GM20000 (cell line): ENCODE measurements at places on chromosomes 1 and 21.

- DNase-seq, result no peak
Observed at GRCh38 chr1:61921435-61921834, 179.2 kb downstream of the PATJ start.

DNA sequence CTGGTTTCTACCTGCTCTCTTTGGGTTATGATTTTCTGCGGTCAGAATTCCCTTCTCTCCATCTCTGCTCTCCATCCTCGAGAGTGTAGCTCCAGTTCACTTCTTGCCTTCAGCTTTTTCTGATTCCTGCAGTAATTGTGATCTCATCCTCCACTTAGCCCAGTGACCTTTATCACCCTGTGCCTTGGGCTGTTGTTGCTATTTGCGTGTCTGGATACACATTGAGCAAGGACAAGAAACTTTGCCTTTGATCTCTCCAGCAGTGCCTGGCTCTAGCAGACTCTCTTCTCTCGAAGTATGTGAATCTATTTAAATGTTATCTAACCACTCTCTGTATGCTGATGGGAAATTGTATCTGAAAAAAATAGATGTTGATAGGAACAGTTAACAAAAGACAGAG, 76.4 kb upstream of the MARK1 start:
- no peak for DNase-seq

DNA sequence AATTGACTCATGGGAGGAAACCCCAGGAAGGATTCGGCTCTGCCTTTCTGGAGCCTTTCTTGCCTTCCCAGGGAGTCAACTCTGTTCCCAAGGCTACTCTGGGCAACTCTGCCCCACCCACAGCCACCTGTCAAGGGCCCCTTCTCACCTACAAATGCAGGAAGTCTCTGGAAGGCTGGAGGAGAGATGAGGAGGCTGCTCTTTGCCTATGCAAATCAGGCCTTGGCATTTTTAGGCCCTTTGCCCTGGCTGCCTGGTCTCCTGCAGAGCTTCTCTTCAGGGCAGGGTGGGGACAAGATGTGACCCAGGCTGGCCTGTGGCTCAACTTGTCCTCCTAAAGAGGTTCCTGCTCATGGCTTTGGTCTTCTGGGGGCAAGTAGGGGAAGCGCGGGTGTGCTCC, 5.4 kb downstream of the SLC6A9 start:
- DNase-seq, result no peak

DNA sequence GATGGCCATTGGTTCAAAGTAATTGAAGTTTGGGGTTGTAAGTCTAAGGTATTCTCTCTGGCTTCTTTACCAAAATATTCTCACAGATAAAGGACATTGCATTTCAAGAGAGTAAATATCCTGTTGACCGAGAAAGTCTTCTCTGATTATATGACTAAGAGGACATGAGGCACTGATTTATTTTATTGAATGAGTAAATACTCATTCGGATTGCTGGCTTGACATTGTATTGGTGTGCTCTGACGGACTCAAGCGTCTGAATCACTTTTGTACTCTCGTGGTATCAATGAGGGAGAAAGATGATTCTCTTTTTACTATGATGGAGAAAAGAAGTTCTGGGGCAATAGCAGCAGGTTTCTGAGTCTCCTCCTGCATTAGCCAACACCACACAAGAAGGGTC, 205.3 kb upstream of the RRP15 start:
- no peak for DNase-seq

DNA sequence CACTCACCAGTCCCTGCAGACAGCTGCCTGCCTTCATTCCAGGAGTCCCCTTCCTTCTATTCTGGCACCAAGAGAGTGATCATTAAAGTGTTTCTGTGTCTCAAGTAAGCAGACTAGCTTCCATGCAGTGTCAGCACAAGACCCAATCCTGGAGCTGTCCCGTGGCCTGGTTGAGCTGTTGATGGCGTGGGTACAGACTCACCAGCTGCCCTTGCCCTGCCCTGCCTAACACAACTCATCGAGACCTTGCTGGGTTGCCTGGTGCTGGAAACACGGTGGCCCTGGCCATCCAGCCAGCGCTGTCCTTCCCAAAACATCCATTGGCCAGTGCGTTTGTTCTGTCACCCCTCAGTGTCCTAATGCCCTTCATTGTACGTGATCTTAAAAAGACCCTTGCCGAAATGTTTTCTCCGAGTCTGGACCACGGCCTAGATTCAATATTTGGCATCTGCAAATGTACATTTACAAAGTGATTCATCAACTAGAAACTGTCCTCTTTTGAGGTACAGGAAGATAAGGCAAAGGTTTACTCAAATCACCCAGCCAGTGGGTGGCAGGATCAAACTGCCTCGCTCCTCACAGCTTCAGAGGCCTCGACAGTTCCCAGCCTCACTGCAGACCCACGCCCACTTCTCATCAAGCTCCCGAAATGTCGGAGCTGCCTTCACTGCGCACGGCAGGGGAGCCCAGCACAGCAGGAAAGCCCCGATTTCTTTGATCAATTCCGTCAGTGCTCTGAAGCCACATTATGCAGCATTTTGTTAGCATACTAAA, 494.2 kb downstream of the KIF26B start:
- no peak for DNase-seq

DNA sequence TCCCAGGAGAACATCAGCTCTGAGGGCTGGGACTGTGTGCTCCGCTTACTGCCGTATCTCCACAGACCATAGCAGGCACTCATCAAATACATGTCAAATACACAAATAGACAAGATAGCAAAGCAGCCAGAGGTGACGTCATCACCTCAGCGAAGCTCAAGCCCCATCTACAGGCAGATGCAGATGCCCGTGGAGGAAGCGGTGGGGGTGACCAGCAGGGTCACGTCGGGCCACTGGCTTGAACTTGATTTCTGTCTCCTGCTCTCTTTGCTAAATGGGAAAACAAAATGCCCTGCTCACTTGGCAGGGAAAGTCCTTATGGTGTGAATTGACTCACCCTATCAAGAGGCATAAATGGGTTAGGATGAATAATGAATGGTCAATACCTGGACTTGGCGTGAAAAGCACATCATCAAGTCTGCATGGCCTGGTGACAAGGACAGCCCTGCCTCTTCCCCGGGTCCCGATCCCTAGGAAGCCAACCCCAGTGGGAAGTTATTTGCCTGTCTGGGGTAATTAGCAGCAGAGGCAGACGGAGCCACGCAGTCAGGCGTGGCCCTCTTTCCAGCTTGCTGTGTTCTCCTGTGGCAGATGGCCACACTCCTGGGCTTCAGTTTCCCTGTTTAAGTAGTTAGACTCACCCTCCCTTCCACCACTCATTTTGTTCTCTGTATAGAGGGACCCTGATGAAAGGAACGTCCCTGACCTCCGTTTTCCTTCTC, 536.0 kb downstream of the NPHP4 start:
- no peak for DNase-seq

GRCh38 chr1:30274976-30275621, 448.3 kb downstream of the MATN1 start:
- DNase-seq, result no peak

GRCh38 chr1:25047506-25048240, 117.6 kb upstream of the RUNX3 start:
- DNase-seq, result no peak

DNA sequence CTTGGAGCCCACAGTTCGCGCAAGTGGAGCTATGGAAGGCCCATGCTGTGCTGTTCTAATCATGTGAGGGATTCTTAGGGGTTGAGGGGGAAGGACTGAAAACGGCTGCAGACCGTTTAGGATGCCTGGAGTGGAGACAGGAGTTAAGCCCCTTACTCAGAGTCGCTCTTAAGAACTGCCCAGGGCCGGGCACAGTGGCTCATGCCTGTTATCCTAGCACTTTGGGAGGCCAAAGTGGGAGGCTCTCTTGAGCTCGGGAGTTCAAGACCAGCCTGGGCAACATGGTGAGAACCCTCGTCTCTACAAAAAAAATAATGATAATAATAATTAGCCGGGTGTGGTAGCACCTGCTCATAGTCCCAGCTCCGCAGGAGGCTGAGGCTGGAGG, 1.1 kb downstream of the ZNF672 start:
- no peak for DNase-seq

GRCh38 chr1:220386494-220387195, 114.4 kb upstream of the RAB3GAP2 start:
- no peak for DNase-seq

DNA sequence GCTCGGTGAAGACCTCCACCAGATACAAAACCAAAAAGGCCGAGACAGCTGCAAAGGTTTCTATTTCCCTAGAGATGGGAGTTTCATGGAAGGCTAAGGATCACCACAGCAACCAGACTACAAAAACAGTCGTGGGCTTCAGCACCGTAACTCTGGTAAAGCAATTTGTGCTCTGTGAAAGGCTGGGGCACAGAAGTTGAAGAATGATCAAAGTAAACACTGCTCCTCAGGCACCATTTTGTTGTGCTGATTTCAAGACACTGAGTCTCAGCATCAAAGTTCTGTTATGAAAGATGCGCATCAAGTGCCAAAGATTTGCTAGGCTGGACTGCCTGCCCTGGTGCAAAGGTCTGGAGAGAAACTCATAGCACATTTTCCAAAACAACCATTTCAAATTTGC, 116.2 kb downstream of the TGFBR3 start:
- DNase-seq, result no peak

DNA sequence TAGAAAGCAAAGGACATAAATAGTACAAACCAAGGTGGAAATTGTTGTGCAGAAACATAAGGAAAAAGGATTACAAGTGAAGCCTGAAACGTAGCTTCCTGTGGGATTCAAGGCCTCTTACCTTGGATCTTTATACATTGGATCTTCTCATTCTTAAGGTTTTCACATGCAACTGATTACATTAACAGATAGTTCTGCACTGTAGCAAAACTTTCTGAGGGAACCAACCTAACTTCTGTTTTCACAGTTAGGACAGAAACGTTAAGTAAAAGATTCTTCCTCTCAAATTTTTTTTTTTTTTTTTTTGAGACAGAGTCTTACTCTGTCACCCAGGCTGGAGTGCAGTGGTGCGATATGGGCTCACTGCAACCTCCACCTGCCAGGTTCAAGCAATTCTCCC, 7.8 kb upstream of the TM2D1 start:
- no peak for DNase-seq

DNA sequence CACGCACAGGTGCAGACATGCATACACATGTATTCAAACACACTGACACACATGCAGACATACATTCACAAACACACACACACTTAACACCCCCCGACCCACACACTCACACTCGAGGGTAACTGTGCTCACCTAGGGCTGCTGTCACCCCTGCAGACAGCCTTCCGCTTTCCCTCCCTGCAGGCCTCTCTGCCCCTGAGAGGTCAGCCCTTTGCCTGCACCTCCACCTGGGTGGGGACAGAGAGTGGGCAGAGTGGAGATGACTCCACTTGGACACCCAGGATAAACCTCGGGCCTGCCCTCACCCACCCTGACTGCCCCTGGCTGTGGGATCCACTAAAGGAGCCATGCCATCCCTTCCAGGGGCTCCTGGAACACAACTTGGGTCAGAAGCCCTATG, 264.3 kb downstream of the PTPRU start:
- DNase-seq, result no peak

DNA sequence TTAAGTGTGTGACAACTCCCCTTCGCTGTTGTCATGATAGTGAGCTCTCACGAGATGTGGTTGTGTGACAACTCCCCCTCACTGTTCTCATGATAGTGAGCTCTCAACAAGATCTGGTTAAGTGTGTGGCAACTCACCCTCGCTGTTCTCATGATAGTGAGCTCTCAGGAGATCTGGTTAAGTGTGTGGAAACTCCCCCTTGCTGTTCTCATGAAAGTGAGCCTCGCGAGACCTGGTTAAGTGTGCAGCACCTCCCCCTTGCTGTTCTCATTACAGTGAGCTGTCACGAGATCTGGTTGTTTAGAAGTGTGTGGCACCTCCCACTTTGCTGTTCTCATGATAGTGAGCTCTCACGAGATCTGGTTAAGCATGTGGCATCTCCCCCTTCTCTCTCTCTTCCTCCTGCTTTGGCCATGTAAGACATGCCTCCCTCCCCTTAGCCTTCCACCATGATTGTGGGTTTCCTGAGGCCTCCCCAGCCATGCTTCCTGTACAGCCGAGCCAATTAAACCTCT, 25.1 kb upstream of the LSS start:
- peak; percentile 65 for DNase-seq

- no peak for DNase-seq
Observed at GRCh38 chr1:246537887-246538286, 28.2 kb downstream of the TFB2M start.

DNA sequence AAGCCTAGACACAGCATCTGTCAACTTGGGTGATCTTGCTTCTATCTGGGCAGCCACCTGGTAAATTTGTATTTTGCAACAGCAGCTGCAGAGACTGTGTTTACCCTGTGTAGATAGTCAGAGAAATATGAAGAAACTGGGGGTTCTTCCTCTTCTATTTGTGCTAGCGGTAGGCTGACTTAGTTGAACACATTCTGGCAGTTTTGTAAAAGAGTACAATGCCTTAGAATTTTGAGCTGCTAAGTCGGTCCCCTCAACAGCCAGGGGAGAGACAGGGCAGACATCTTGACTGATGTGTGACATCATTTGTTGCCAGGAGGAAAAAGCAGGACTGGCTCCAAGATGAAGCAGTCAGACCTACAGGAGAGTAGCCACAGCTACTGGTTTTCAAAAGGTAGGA, 53.7 kb downstream of the KCNJ6 start:
- DNase-seq, result peak; percentile 49

DNA sequence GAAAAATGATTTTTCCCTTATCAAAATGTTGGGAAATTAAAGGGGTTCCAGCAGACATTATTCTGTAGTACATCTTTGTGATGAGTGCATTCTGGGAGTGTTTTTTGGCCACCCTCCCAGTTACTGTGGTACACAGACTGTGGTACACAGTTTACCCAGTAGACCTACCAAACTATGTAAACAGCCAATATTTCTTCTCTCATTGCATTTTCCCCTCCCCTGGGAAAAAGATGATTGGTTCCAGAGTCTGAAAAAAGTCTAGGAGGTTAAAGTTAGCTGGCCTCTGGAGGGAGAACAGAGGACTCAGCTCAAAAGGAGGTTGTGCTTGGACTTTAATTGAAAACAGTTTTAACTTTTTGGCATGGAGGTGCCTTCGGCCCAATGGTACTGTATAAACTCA, 42.5 kb downstream of the PGM1 start:
- no peak for DNase-seq

- no peak for DNase-seq
Observed at GRCh38 chr1:187878883-187879282, 1050.1 kb downstream of the PLA2G4A start.

DNA sequence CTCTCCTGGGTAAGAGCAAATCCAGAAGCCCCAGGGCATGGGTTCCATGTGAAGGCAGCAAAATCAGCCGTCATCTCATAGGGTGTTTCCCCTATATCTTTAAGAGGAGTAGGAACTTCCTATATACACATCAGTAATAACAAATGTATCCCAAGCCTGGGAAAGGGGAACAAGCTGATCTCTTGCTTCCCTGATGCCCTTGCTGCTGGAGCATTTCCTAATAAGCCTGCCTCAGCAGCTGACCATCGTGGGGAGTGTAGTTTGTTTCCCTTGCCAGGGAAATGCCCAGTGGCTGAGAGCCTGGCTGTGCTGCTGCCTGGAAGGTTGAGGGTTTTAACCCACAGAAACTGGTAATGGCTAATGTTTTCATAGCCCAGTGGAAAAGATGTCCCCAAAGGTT, 177.0 kb downstream of the NPHP4 start:
- no peak for DNase-seq
